Right atrium auricular region (tissue), 2 donors: ENCODE measurements at places on chromosomes 4 and X. TPM values are rescaled to one million over a fixed set of nuclear protein-coding genes. Genes with fewer than 3 reads are reported as not detected.

Gene STPG2
- total RNA-seq, result 0.37 TPM

Gene OCIAD1
- total RNA-seq, result 101 TPM

Gene DCLK2
- 10.1 TPM for total RNA-seq

Gene RAB9B
- total RNA-seq, result 21.1 TPM

GRCh38 chr4:211033-211511 is 86.8 kb downstream of the ZNF718 start:
- H3K36me3 ChIP-seq, result no peaks in the 10 kb centered on the region
- H3K27me3 ChIP-seq, result no peaks in the 10 kb centered on the region
- DNase-seq, result no peak
- H3K4me3 ChIP-seq, result no peak overlapping the region
- H3K4me1 ChIP-seq, result no peaks in the 10 kb centered on the region

GRCh38 chrX:56125946-56126345 is 106.2 kb upstream of the KLF8 start:
- H3K36me3 ChIP-seq, result no peaks in the 10 kb centered on the region
- no peaks in the 10 kb centered on the region for H3K4me1 ChIP-seq
- H3K4me3 ChIP-seq, result no peak overlapping the region
- no peaks in the 10 kb centered on the region for H3K27me3 ChIP-seq
